ENCODE measurements at places on chromosomes 11 and 22. TPM values are rescaled to one million over a fixed set of nuclear protein-coding genes. Genes with fewer than 3 reads are reported as not detected.
A peak's percentile ranks its signal among the peaks of the same experiment; 100 is the strongest.

DNA sequence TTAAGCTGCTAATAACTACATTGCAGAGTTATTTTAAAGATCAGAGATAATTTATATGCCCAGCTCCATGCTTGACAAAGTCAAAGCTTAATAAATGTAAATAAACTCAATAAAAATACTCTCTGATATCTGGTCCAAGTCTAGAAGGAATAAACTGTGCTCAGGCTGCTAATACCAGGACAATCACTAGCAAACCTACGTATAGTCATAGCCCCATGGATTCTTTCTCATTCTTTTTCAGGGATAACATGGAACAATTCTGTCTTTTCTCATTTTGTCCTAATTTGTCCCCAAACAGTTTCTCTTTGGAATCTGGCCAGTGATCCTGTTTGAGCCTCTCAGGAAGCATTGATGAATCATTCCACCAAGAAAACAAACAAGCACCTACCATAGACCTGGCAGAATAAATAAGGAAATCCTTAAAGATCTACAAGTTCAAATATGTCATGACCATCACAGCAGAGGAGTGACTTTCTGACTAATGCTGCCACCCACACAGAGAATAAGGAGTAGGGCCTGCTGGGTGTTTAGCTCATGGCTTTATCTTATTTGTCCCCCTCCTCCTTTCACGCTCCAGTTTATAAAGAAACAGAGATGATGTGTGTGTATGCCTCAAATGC lies 14.1 kb upstream of the B3GNT6 start:
- no peak overlapping the region for H3K27ac ChIP-seq
- H3K36me3 ChIP-seq = peaks cover 6% of the 10 kb centered on the region
- H3K4me3 ChIP-seq = no peak overlapping the region
- no peaks in the 10 kb centered on the region for H3K27me3 ChIP-seq
- H3K4me1 ChIP-seq = peaks cover 3% of the 10 kb centered on the region

- H3K4me1 ChIP-seq = no peaks in the 10 kb centered on the region
- no peak overlapping the region for H3K4me3 ChIP-seq
- DNase-seq = no peak
- no peaks in the 10 kb centered on the region for H3K36me3 ChIP-seq
Observed at GRCh38 chr11:95442531-95443050, 211.6 kb upstream of the SESN3 start.

The CCDC82 gene
- 16.5 TPM for polyA plus RNA-seq

- no peaks in the 10 kb centered on the region for H3K36me3 ChIP-seq
- no peak overlapping the region for H3K4me3 ChIP-seq
- H3K27me3 ChIP-seq = peaks cover 19% of the 10 kb centered on the region
- DNase-seq = no peak
- no peaks in the 10 kb centered on the region for H3K4me1 ChIP-seq
- H3K27ac ChIP-seq = no peak overlapping the region
Observed at GRCh38 chr22:36808721-36809344, 8.0 kb downstream of the PVALB start.

- peaks cover 62% of the 10 kb centered on the region for H3K4me1 ChIP-seq
- no peak overlapping the region for H3K4me3 ChIP-seq
- no peaks in the 10 kb centered on the region for H3K36me3 ChIP-seq
- no peaks in the 10 kb centered on the region for H3K27me3 ChIP-seq
Observed at GRCh38 chr11:120182790-120183491, 27.9 kb upstream of the OAF start.

DNA sequence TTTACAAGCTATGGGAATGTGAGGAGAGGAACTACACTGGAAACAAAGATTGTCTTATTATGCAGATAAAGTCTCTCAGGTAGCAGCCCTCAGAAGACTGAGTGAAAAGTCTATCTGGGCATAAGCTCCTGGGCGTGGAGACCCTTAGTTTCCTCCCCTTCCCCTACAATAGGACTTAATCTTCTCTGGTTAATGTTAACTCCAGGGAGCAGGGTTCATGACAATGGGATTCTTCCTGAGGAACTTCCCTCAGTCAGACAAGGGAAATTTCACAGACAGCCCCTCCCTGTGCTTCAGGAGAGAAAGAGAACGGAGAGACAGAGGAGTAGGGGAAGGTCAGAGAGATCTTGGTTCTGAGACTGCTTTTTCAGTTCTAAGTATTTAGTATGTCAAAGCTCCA lies 1428.6 kb downstream of the LRRC4C start:
- DNase-seq = no peak
- H3K4me1 ChIP-seq = no peaks in the 10 kb centered on the region
- H3K4me3 ChIP-seq = no peak overlapping the region
- H3K27me3 ChIP-seq = no peaks in the 10 kb centered on the region

DNA sequence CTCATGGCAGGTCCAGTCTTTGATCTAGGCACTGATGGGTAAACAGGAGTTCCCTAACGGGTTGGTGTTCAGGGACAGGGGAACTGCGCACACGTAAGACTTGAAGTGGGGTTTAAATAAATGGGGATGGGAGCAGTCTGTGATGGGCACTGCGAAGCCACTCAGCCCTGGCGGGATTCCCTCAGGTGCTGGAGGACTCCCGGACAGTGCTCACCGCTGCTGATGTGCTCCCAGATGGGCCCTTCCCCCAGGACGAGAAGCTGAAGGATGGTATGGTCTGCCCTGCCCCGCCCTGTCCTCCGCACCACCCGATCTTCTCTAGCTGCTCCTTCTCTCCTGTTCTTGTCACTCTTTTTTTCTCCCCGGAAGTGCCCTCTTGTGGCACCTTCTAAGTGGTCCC lies 9.5 kb downstream of the CCDC134 start:
- no peaks in the 10 kb centered on the region for H3K27me3 ChIP-seq
- H3K4me3 ChIP-seq = no peak overlapping the region
- peaks cover 2% of the 10 kb centered on the region for H3K36me3 ChIP-seq
- no peaks in the 10 kb centered on the region for H3K4me1 ChIP-seq

The DMC1 gene
- polyA plus RNA-seq = 0.46 TPM

GRCh38 chr22:21640810-21641209 lies 1.3 kb upstream of the SDF2L1 start:
- peaks cover 21% of the 10 kb centered on the region for H3K4me1 ChIP-seq
- DNase-seq = no peak
- H3K27me3 ChIP-seq = no peaks in the 10 kb centered on the region
- no peak overlapping the region for H3K27ac ChIP-seq

DNA sequence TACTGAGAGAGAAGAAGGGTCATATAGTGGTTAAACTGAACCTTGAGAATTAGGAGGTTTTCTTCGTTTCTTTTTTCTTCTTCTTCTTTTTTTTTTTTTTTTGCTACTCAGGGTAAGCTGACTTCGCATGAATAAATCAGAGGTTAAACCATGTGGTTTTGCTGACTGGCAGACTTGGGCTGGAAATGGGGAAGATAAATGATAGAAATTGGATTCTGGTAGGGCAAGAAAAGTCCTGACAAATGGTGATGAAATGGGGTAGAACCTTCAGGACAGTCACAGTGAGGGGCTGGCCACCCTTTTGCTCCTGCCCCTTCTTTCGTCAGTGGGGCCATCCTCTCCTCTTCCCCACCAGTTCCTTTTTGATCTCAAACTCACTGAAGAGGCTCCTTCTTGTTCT lies 1.6 kb upstream of the SWAP70 start:
- no peak overlapping the region for H3K27ac ChIP-seq
- peaks cover 14% of the 10 kb centered on the region for H3K4me1 ChIP-seq
- H3K4me3 ChIP-seq = no peak overlapping the region
- H3K36me3 ChIP-seq = no peaks in the 10 kb centered on the region

The PHOX2A gene
- polyA plus RNA-seq = 0.53 TPM

GRCh38 chr22:18103527-18104269 lies 6.9 kb upstream of the TUBA8 start:
- H3K36me3 ChIP-seq = peaks cover 13% of the 10 kb centered on the region
- H3K4me3 ChIP-seq = no peak overlapping the region
- DNase-seq = no peak
- H3K4me1 ChIP-seq = no peaks in the 10 kb centered on the region

- H3K4me3 ChIP-seq = no peak overlapping the region
- H3K27ac ChIP-seq = no peak overlapping the region
- no peaks in the 10 kb centered on the region for H3K36me3 ChIP-seq
- peaks cover 4% of the 10 kb centered on the region for H3K27me3 ChIP-seq
- DNase-seq = peak; percentile 49
Observed at GRCh38 chr11:119509969-119510401, 87.0 kb upstream of the THY1 start.

The ELFN2 gene
- polyA plus RNA-seq = not detected

The YAP1 gene
- 27.4 TPM for polyA plus RNA-seq

The WNT11 gene
- polyA plus RNA-seq = 0.76 TPM

- DNase-seq = no peak
- H3K27me3 ChIP-seq = no peaks in the 10 kb centered on the region
- H3K27ac ChIP-seq = no peak overlapping the region
- H3K36me3 ChIP-seq = no peaks in the 10 kb centered on the region
Observed at GRCh38 chr11:20910733-20911132, 241.3 kb downstream of the NELL1 start.

DNA sequence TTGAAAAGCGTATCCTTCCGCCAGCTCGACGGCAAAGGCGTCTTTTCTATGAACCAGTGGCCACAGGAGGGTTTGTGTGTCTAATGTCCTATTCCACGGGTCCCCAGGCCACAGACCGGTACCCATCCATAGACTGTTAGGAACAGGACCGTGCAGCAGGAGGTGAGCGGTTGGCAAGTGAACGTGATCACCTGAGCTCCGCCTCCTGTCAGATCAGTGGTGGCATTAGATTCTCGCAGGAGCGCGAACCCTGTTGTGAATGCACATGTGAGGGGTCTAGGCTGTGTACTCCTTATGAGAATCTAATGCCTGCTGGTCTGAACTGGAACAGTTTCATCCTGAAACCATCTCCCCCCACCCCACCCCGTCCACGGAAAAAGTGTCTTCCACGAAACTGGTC lies 62.7 kb upstream of the KCNQ1OT1 start:
- no peak overlapping the region for H3K27ac ChIP-seq
- no peak overlapping the region for H3K4me3 ChIP-seq
- no peaks in the 10 kb centered on the region for H3K4me1 ChIP-seq
- H3K36me3 ChIP-seq = no peaks in the 10 kb centered on the region
- H3K27me3 ChIP-seq = no peaks in the 10 kb centered on the region
- peak; percentile 22 for DNase-seq

The VSIG10L2 gene
- 0.35 TPM for polyA plus RNA-seq

The RBFOX2 gene
- polyA plus RNA-seq = 26.6 TPM

GRCh38 chr22:41975299-41976069 lies 6.2 kb downstream of the SEPTIN3 start:
- no peaks in the 10 kb centered on the region for H3K36me3 ChIP-seq
- H3K4me1 ChIP-seq = peaks cover 6% of the 10 kb centered on the region
- H3K27me3 ChIP-seq = peaks cover 35% of the 10 kb centered on the region
- H3K27ac ChIP-seq = no peak overlapping the region
- DNase-seq = no peak

The CYP2D6 gene
- polyA plus RNA-seq = 1.5 TPM

DNA sequence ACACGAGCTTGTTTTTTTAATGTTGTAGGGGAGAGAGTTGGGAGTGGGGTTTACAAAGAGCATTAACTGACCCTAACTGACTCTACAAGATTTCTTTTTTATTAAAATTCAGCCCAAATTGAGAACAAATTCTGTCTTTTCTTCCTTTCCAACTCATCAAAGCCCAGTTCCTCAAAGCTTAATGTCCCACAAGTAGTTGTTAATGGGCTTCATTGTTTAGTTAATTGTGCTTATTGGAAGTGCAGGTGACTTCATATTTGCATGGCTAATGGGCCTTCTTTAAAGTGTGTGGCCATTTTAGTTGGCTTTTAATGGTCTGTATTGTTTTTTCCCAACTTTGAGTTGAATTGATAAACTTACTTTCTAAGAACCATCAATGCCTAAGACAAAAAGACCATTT lies 39.8 kb downstream of the MPPED2 start:
- H3K27ac ChIP-seq = no peak overlapping the region
- DNase-seq = no peak
- peaks cover 9% of the 10 kb centered on the region for H3K27me3 ChIP-seq
- H3K36me3 ChIP-seq = no peaks in the 10 kb centered on the region

The LRRC32 gene
- 24.5 TPM for polyA plus RNA-seq

The SLC25A18 gene
- polyA plus RNA-seq = 3.1 TPM

- H3K4me3 ChIP-seq = peak within 1 kb of the TSS; percentile 57
- H3K4me1 ChIP-seq = peaks cover 30% of the 10 kb centered on the region
Observed at GRCh38 chr11:71252269-71252769, at the start of gene SHANK2. Gene SHANK2 (minus strand): TSS chr11:71252577. CDS start chr11:71147326, 105,251 bp downstream.

The MS4A6E gene
- polyA plus RNA-seq = not detected

GRCh38 chr11:59610289-59610688 lies 5.3 kb downstream of the OSBP start:
- H3K27me3 ChIP-seq = no peaks in the 10 kb centered on the region
- H3K36me3 ChIP-seq = peaks cover 52% of the 10 kb centered on the region
- no peak overlapping the region for H3K27ac ChIP-seq
- H3K4me3 ChIP-seq = no peak overlapping the region
- DNase-seq = no peak
- H3K4me1 ChIP-seq = peaks cover 36% of the 10 kb centered on the region

- DNase-seq = no peak
- H3K27me3 ChIP-seq = no peaks in the 10 kb centered on the region
- H3K4me1 ChIP-seq = peaks cover 17% of the 10 kb centered on the region
Observed at GRCh38 chr11:34890812-34891211, 25.4 kb downstream of the APIP start.

DNA sequence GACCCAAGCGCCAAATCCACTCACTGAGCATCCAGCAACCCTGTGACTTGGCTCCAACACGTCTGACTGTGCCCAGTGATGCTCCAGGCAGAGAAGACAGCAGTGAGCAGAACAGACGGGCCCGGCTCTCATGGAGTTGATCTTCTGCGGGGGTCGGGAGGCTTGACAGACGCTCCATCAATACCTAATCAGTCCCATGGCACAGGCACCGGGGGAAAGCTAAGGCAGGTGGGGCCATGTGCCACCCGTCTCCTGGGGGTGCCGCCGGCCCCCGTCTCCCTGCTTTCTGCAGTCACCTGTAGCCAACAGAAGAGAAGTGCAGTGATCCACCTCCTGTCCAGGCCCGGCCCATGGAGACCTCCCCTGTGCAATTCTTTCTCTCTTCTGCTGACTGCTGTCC lies 47.5 kb downstream of the LINC01488 start:
- no peaks in the 10 kb centered on the region for H3K4me1 ChIP-seq
- H3K27me3 ChIP-seq = no peaks in the 10 kb centered on the region
- H3K36me3 ChIP-seq = no peaks in the 10 kb centered on the region
- H3K4me3 ChIP-seq = no peak overlapping the region
- DNase-seq = no peak

- no peak overlapping the region for H3K27ac ChIP-seq
- H3K4me1 ChIP-seq = peaks cover 23% of the 10 kb centered on the region
- H3K27me3 ChIP-seq = peaks cover 5% of the 10 kb centered on the region
- no peak overlapping the region for H3K4me3 ChIP-seq
- DNase-seq = no peak
- H3K36me3 ChIP-seq = no peaks in the 10 kb centered on the region
Observed at GRCh38 chr22:46025225-46025972, 48.4 kb upstream of the WNT7B start.

The MUC2 gene
- not detected for polyA plus RNA-seq

GRCh38 chr11:114296605-114297372 lies 590 bp downstream of the NNMT start:
- peak overlapping the region; percentile 46 for H3K4me3 ChIP-seq
- peaks cover 28% of the 10 kb centered on the region for H3K4me1 ChIP-seq
- DNase-seq = no peak
- H3K27ac ChIP-seq = peak overlapping the region; percentile 61

GRCh38 chr11:117523680-117524079 lies 196.0 kb downstream of the CEP164 start:
- no peaks in the 10 kb centered on the region for H3K27me3 ChIP-seq
- H3K36me3 ChIP-seq = no peaks in the 10 kb centered on the region
- no peak for DNase-seq
- no peaks in the 10 kb centered on the region for H3K4me1 ChIP-seq
